ENCODE measurements at places on chromosomes 12 and 14. TPM values are rescaled to one million over a fixed set of nuclear protein-coding genes. Genes with fewer than 3 reads are reported as not detected.

DNA sequence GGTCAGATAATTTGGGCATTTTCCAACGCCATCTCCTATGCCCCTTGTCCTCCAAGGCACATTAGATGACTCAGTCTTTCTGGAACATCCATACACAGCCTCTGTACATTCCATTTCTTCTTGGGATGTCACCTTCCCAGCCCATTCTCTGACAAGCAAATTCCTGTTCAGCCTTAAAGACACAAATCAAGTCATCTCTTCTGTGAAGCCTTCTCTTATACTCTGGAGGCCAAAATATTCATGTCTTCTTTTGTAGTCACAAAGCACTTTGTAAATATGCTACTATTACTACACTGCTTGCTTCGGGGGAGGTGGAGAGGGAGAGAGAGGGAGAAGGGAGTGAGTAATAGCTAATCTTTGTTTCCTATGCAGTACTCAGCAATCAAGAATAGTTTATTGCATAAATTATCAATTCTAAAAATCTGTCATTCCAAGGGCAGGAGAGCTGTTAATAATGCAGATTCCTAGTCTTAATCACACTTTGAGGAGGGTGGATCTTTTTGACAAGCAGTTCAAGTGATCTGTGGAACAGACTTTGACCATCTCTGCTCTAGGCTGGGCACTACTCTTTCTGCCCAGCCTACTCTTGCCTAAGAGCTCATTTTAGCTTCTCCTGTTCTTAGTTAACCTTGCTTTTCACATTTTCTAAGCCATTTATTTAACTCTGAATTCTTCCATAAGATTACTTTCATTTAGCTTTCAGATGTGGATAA lies 27.9 kb downstream of the KCNMB4 start:
- no peak for DNase-seq

Gene ERBB3
- 1.7 TPM for total RNA-seq

- no peak for DNase-seq
Measured at GRCh38 chr14:25178255-25178654, 128.3 kb upstream of the STXBP6 start.

Gene MFAP5
- not detected for total RNA-seq

DNA sequence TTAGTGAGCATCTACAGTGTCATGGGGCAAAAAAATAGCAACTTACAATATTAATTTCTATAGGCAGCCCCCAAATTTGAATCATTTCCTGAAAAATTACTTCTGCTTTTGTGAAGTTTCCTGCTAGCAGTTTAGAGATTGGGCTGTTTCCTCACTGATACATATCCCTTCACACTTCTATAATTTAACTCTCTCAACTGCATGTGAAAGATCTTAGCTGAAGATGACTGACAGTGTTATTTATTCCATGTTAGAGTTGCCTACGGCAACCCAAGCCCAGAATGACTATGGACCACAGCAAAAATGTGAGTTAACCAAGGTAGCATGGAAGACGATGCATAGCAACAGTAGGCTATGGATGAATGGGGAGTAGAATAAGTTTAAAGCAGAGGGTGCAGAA lies at the start of gene KLRG1:
TSS of gene KLRG1 (plus strand) at position 134 of the 400 bp plus-strand sequence. CDS start at position 224, 90 bp downstream.
- peak; percentile 30 for DNase-seq

DNA sequence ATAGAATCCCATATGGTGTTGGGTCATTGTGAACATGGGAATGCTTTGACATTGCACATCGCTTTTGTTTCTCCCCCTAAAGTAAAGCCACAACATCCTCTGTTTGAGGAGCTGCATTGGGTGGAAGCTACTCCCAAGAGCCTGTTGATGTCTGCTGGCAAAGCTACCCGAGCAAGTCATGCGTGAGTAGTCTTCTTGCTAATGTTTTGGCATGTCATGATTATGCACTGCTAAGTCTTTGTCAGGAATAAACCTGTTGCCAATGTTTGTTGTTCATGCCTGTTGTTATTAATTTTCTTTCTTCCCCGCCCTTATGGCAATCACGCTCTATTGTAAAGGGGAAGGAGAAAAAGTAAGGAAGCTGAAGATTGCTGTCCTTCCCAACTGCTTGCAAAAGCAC lies 97.3 kb downstream of the EXOC5 start:
- no peak for DNase-seq

- DNase-seq = no peak
Measured at GRCh38 chr14:92945959-92946846, 23.3 kb downstream of the CHGA start.

DNA sequence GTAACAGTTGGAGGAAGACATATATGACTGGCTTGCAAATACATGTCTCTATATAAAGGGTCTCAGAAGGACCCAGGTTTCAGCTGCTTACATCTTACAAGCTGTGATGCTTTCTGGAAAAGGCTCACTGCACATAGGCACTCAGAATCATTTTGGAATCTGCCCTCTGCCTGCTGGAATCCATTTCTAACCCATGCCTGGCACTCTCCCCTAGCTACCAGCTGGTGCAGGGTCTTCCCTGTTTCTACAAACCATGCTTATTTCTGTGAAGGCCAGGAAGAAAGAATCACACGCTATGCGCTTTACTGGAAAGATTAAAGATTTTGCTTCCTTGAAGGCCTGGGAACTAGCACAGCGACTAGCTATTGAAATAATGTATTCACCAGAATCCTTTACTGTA lies 151.3 kb downstream of the DICER1 start:
- DNase-seq = no peak

Gene KITLG
- total RNA-seq = 0.49 TPM

DNA sequence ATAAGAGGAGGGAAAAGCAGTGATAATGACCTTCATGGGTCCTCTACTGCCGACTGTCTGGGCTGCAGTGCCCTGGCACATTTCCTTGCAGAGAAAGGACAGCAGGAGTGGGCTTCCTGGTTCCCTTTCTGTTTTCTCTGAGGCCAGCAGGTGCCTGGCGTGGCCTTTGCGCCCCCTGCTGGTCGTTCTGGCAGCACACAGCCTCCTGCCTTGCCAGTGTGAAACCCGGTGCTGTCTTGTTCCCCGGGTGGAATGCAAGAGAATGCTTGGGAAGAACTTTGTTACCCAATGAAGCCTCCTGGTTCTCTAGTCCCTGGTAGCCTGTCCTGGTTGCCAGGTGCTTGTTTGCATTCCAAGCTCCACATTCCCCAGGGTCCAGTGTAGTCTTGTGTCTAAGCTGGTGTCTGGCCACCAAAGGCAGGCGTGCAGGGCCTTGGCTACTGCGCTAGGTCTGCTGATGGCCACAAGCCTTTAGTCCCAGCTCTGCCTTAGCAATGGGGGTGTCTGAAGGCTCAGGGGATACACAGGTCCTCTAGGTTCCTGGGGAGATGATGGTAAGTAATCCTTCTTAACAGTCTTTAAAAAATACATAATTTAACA lies 1392.4 kb upstream of the TMEM132C start:
- peak; percentile 60 for DNase-seq

Gene CD4
- 1.8 TPM for total RNA-seq
